Panc1 (cell line): ENCODE measurements at places on chromosomes 1 and 21. TPM values are rescaled to one million over a fixed set of nuclear protein-coding genes. Genes with fewer than 3 reads are reported as not detected.

DNA sequence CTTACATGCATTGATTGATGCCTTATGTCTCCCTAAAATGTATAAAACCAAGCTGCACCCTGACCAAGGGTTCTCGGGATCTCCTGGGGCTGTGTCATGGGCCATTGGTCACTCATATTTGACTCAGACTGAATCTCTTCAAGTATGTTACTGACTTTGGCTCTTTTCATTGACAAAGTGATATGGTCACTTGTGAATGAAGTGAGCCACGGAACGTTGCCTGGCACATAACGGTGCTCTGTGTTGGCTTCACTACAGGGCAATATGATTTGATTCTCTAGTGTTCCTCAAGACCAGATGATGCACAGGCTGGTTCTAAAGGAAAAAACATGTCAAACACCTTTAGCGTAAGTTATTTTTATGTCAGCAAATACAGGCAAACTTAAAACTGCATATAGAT lies 11.4 kb upstream of the IL10RB start:
- DNase-seq: no peak

GRCh38 chr1:222334026-222334680 lies 213.8 kb downstream of the HHIPL2 start:
- DNase-seq: no peak

DNA sequence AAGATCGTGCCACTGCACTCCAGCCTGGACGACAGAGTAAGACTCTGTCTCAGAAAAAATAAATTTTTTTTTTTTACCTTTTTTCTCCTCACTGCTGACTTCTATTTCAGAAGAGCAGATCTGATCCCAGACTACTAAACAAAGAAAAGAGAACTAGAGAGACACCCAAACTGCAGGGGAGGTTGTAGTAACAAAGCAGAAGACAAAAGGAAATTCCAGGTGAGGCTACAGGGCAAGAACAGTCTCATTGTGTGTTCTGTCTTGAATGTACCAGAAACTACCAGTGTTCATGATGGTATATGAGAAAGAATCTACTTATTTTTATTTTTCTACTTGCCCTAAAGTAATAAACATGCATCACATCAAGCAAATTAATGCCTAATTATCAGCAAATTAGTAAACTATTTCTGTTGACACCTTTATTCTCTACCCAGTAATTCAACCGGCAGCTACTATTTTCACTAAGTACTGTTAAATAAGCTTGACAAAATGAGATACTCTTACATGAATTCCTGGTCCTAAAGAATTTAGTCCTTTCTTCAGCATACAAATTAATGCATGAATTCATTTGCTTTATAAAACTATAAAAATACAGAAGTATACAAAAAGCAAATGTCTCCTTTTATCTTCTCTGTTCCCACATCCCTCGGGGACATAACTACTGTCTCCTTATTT lies 40.6 kb downstream of the ARID4B start:
- DNase-seq: no peak

- no peak for DNase-seq
Measured at GRCh38 chr21:31252611-31253010, 91.5 kb downstream of the TIAM1 start.

The CFAP107 gene
- not detected for total RNA-seq

The TRIM17 gene
- 1.2 TPM for total RNA-seq
